Activated T-helper 17 cell treated with anti-CD3 and anti-CD28 coated beads, Interleukin-2, amount 50 U/mL, for 72 hours (primary cell): ENCODE measurements at places on chromosomes 16 and 17. TPM values are rescaled to one million over a fixed set of nuclear protein-coding genes. Genes with fewer than 3 reads are reported as not detected.

Gene GPR139
- total RNA-seq, result not detected

Gene KRT15
- total RNA-seq, result not detected

Gene PYDC1
- 0.61 TPM for total RNA-seq

Gene IL21R
- 41.8 TPM for total RNA-seq

Gene ARL5C
- not detected for total RNA-seq

GRCh38 chr16:68229431-68230175, 6.3 kb downstream of the ESRP2 start:
- no peak for ATAC-seq

DNA sequence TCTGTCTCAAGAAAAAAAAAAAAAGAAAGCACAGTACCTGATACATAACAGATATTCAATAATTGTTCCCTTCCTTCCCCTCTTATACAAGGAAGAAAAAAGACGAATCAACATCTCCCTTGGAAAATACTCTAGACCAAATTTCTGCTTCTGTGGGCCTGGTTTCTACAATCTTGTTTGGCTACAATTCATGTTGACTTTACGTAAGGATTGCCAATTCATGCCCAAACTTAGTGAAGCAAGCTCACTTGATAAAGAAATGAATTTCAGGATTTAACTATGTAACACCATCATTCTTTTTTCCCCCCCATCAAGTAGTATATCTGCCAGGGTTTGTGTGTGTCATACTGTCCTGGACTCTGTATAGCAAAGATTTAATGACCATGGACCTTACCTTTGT, 134.2 kb upstream of the TBX2 start:
- ATAC-seq, result no peak

DNA sequence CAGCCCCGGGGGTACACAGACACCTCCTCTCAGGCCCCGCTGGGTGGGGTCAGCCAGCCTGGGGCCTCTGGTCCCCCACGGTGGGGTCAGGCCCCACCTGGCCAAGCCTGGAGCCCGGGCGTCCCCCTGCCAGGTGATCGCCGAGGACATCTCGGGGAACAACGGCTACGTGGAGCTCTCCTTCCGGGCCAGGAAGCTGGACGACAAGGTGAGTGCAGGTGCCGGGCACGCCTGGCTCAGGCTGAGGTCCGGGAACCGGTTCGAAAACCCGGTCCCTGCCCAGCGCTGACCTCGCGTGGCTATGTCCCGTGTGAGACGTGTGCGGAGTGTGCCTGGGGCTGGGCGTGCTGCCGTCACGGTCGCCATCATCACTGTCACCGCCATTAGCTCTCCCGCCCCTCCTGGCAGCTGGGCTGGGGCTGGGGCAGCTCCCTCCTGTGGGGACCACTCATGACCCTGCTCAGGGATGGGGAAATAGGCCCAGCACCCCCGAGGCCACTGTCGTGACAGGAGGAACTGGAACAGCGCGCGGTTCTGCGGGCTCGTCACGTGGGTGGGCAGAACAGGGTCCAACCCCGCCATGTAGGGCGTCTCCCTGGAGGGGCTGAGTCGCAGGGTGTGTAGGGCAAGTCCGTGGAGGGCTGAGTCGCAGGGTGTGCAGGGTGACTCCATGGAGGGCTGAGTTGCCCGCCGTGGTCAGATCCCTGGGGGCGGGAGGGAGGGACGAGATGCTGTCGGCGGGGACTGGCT, 8.5 kb downstream of the CPNE7 start:
- no peak for ATAC-seq

- no peak for ATAC-seq
These were observed 26.6 kb downstream of the GSE1 start for GRCh38 chr16:85639529-85640253.

DNA sequence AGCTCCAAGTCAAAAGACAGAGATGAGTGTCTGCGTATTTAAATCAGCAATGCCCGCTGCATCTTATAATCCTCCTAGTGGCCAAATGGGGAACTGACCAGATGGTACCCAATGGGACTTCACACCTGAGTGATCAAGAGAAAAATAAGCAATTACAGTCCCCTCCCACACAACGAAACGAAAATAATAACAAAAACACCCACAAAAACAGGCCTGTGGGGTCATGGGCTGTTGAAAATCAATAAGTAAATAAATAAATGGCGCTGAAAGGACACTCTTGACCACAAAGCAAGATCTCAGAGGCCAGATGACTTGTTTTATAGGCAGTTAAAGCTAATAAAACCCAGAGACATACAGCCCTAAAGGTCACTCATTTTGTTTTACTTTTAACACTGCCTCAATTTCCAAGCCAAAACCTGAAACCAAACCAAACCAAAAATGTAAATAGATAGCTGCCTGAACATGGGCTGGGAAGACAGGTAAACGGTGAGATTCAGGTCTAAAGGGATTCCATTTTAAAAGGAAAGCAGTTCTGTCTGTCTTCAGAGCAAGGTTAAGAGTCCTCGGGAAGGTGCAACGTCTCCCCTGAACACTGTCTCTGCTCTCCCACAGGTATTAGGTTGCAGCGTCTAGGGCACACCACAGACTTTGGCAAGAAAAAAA, 1.3 kb downstream of the ZNF821 start:
- ATAC-seq, result peak; percentile 64

- no peak for ATAC-seq
These were observed 78.6 kb downstream of the MYH13 start for GRCh38 chr17:10294180-10294579.

GRCh38 chr17:6755281-6755680, 565 bp upstream of the XAF1 start:
- no peak for ATAC-seq

DNA sequence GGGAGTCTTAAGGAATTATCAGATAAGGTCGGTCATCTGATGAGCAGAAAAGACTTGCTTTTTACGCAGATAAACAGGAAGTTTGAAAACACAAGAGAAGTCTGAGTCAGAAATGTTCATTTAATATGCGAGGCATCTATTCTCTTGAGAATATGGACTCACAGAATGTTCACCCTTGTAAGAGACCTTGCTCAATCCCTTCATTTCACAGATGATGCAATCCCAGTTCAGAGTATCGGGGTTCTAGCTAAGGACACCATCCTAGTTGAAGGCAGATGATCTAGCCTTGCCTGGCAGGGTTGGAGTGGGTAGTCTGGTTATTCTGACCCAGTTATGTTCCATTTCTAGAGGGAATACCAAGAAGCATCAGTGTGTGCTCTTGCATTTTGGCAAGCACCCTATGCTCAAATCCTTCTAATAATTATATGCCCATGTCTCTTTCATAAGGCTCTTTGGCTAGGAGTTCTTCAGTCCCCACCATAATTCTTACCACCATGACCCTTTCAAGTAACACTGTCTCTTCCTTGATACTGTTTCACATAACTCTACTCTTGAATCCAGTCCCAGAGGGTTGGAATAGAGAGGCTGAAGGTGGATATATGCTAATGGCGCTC, 42.5 kb downstream of the YPEL2 start:
- ATAC-seq, result peak; percentile 47

- ATAC-seq, result no peak
These were observed 16.0 kb downstream of the ALOX12B start for GRCh38 chr17:8071496-8071895.

DNA sequence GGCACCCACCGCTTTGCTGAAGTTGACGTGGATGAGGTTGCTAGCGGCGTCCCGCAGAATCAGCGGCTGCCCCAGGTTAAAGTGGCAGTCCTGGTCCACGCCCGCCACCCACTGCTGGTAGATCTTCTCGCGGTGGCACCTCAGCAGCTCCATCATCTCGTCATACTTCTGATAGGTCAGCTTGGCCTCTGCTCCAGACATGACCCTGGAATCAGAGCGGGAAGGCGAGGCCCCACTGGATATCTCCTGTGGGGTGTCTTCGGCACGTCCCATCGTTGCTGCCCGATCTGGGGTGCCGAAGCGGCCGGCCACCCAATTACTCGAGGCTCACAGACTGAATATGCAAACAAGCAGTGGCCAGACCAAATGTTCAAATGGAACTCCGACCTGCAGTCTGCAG, 16.5 kb downstream of the DNAH17 start:
- no peak for ATAC-seq
